SJSA1 (cell line): ENCODE measurements at places on chromosomes 11 and 22. TPM values are rescaled to one million over a fixed set of nuclear protein-coding genes. Genes with fewer than 3 reads are reported as not detected.

Gene CCDC116
- total RNA-seq: 0.13 TPM in 1 of 2 replicates, not detected in the other

Gene SLC22A9
- total RNA-seq: not detected in 2 replicates

Gene OR8A1
- total RNA-seq: not detected in 2 replicates

Gene SEPTIN3
- total RNA-seq: not detected in 2 replicates

Gene BTBD18
- total RNA-seq: not detected in 2 replicates

Gene RIBC2
- total RNA-seq: not detected in 2 replicates

- DNase-seq: no peak
These were observed 17.7 kb upstream of the SCGB1D1 start for GRCh38 chr11:62172294-62172693.

DNA sequence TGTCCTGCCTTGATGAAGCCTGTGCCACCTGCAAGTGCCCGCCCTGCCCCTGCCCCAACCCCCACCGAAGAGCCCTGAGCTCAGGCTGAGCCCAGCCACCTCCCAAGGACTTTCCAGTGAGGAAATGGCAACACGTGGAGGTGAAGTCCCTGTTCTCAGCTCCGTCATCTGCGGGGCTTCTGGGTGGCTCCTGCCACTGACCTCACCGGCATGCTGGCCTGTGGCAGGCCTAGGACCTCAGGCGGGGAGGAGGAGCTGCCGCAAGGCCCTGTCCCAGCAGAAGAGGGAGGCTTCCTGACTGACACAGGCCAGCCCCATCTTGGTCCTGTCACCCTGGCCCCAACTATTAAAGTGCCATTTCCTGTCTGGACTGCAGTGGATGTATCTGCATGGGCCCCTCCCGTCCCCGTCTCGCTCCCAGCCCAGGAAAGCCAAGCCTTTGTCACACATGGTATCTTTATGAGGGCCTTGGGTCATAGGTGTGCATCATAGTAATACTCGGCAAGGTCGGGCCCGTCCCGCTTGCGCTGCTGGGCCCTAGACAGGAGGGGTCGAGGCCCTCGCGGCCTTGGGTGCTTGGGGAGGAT is 882 bp downstream of the FREY1 start:
- no peak for DNase-seq

DNA sequence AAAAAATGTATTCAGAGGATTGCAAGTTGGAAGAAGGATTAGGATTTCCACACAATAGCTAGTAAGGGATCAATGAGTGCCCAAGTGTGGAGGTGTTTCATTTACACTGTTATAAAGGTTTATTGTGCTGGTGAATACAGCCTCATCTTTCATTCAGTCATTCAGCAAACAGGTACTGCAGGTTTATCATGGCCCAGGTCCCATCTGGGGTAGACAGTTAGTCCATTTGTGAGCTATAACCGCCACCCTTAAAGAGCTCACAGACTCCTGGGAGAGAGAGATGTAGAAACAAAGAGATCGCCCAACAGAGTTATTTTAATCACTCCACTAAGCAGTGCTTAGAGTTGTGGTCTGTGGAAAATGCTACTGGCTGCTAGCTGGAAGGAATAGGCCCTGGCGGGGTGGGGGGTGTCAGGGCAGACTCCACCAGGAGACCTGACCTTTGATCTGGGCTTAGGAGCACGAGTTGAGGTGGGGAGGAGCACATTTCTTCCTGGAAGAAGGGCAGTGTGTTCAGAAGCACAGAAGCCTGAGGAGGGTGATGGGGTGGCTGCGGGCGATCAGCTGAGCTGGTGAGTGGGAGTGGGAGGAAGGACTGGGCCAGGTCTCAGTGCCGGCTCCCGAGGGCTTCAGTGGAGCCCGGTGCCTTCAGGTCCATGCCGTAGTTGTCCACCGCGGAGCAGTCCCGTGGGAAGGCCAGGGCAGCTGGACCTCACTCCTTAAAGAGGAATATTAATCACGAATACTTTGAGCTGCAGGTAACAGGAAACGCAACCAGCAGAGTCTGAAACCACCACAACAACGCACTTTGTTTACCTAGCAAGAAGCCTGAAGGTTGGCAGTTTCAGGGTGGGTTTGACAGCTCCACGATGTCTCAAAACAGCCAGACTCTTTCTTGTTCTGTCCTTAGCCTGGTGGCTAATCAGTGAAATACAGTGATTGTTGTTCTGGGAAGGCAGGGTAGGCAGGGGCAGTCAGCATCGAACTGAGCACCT is 11.2 kb downstream of the TOM1 start:
- no peak for DNase-seq

DNA sequence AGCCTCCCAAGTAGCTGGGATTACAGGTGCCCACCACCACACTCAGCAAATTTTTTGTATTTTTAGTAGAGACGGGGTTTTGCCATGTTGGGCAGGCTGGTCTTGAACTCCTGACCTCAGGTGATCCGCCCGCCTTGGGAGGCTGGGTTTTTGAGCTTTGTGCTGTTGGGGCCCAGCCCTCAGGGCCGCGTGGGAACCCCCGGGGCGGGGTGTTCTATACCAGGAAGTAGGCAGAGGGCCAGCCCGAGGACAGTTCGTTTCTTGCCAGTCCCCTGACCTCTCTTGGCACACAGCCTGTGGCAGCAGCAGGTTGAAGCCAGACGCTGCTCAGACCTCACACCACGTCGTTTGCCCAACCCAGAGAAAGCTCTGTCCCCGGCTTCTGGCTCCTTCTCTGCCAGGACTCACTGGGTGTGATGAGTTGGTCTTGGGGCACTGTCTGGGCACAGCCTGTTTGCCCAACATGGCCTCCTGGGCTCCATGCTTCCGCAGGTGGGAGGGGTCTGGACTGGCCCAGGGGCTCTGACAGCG is 24.9 kb upstream of the CHKA start:
- DNase-seq: no peak

DNA sequence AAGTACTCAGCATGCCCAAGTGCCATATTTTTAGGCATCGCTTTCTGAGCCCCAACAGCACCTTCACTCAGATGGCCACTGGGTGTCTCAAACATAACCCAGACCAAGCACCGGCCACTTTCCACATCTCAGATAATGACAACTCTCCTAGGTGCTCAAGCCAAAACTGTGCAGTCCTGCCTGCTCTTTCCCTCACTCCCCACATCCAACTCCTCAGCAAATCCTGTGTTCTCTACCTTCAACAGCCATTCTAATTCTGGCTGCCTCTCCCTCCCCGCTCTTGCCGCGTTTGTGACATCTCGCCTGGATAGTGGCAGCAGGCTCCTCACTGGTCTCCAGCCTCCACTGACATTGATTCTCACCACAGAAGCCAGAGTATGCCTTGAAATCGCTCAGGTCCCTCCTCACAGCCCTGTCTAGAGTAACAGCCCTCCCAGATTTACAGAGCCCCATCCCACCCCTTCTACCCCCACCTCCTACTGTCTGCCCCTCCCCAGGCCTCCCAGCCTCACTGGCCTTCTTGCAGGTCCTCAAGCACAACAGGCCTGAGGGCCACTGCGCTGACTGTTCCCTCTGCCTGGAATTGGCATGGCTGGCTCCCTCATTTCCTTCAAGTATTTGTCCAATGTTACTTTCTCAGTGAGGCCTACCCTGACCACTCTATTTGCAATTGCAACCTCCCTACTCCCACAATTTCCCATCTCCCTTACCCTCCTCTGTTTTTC is 1.3 kb upstream of the PHETA2 start:
- no peak for DNase-seq

DNA sequence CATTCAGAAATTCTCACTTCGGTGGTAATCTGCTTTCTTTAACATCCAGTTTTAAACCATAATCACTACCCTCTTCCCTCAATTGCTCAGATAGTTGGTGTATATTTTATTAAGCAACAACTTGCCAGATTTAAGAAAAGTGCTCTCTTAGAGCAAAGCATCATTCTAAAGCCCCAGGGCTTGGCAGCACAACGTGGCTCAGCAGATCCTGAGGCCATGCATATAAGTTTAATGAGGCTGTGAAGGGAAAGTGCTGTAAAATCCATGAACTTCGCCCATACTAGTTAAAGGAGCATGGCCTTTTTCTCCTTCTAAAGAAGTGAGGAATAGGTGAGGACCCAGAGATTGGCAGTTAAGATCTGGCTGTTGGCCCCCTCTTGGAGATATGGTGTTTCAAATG is 482.3 kb upstream of the CCDC90B start:
- DNase-seq: no peak

- DNase-seq: peak; percentile 62
These were observed 55.3 kb upstream of the FBXO3 start for GRCh38 chr11:33829430-33830141.

DNA sequence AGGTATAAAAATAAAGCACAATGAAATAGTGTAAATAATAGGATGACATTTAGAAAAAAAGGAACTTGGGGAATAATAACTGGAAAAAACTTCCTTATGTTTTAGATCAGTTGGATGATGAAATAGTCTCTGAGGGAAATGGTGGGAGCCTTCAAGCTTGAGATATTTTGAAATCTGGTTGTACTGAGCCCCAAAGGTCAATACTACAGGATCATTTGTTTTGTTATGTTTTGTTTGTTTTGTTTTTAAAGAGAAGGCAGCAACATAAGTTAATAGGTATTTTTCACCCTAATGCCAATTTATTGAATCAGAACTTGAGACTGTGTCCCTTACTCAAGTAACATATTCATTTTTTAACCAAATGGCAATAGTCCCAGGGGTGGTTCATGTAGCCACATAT is 393.1 kb downstream of the ETS1 start:
- DNase-seq: no peak
